ENCODE measurements at places on chromosomes 4 and X.
A peak's percentile ranks its signal among the peaks of the same experiment; 100 is the strongest.

DNA sequence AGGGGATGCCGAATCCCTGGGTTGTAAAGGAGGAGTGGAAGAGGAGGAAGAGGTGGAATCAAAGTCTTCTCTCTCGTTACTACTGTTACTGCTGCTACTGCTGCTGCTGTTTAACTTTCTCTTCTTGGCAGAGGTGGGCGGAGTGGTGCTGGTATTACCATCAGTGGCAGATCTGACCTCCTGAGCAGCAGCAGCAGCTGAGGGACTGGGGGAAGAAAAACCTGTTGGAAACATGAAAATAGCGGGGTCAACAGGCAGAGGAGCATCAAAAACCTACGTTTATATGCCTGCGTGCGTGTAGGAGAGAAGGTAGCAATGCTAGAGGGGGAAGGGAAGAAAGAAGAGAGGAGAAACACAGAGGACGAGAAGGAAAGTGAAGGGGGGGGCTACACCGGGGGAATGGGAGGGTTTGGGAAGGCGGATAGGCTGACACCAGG is 339 bp downstream of the CUL4B start:
- peak; percentile 41 for DNase-seq

DNA sequence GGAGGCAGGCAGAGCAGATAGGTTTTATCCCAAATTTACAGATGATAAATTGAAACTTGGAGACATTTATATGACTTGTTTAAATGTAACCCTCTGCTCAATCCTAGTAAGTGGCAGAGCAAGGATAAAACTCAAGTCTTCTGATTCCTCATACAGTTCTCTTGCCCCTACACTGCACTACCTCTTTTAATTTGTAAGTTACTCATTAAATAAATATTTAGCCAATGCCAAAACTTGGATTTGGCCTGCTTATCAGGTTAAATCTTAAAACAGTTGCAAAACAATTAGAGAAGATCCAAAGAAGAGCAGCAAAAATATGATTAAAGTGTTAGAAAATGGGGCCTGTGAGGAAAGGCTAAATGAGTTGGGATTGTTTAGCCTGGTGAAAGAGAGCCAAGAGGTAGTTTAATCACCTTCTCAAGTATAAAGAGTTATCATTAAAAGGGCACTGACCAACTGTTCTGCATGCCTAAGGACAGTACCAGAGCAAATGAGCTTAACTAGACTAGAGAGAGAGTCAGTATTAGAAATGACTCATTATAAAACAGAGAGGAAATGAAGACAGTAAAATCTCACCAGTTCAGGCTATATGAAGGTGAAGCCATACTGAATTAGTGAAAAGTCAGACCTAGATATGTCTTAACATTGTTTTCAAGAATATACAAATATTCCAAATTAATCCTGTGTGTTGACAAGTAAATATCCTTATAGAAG is 146.3 kb downstream of the GRIA3 start:
- no peak for DNase-seq

- DNase-seq: no peak
Observed at GRCh38 chrX:112816908-112817307, 23.7 kb downstream of the AMOT start.

- no peak for DNase-seq
Observed at GRCh38 chr4:53192496-53192895, 173.4 kb downstream of the SCFD2 start.
